Stimulated activated naive CD4-positive, alpha-beta T cell (primary cell): ENCODE measurements at places on chromosomes 7 and 10.

DNA sequence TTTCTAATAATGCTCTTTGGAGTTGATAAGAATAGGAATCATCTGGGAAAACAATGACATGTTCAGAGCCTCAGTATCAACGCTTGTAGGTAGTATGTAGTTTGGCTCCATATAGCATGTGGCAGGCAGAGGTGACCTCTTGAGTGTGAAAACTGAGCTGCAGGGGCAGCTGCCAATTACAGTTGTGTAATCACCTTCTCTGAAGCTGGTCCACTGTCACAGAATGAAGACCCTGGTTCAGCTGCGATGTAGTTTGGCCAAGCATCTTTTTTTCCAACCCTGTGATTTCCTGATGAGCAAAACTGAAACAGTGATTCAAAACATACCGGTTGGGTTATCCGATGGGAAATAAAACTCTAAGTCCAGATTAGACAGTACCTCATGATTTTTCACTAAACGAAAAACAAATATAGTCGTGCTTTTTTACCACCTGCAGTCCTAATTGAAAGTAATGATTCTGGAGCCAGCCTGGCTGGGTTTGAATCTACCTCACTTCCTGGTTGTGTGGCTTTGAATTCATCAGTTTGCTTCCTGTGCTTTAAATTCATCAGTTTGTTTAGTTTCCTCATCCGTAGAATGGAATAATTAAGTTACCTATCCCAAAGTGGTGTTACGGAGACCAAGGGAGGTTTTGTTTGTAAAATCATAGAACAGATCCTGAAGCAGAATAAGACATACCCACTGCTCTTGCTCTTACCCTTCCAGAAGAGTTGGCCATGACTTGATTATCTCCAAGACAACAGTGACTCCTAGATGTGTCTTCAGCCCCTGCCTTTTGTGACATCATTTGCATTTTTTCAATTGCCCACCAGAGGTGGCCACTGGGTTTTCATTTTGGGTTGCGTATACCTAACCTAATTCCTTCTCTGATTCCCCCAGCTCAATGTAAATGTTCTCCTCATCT, 87.4 kb downstream of the CELF2 start:
- DNase-seq = no peak

GRCh38 chr7:123727071-123727837, 21.5 kb downstream of the WASL start:
- no peak for DNase-seq

DNA sequence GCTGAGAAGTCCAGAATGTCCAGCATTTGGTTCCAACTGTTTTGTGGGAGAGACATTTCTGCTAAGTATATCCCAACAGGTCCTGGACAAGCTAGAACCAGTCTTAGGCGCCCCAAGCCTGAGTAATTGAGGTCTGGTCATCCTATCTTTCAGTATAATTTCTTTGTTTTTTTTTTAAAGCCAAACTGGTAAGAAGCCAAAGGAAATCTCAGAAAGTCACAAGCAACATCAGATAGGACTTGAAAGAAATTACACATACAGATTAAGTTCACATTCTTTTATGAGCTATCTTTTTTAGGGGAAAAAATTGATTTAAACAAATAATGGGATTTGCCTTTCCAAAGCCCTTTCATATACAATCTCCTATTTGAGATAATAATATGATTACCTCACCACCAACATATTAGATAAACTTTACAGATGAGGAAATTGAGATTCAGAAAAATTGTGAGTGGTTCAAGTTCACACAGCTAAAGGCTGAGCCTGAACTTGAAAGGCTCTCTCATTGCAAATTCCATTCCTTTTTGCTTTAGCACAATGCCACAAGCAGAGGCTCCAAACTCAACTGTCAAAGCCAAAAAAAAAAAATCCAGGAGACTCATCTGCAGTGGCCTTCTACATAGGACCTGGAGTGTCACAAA, 15.0 kb downstream of the PDLIM1 start:
- no peak for DNase-seq

DNA sequence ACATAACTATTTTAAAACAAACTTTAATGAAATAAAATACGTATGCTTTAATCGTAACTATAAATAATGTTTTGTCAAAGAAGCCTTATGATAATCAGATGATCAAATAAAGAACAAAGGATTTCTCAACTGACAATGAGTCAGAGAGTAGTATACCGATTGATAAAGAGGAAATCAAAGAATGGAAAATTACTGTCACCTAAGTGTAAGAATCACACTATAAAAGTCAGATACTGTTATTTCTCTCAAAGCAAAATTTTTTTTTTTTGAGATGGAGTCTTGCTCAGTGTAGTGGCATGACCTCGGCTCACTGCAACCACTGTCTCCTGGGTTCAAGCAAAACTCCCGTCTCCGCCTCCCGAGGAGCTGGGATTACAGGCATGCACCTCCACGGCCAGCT, 18.8 kb downstream of the DNAJC2 start:
- DNase-seq = no peak

GRCh38 chr10:21520949-21521348, 4.5 kb downstream of the SKIDA1 start:
- no peak for DNase-seq

DNA sequence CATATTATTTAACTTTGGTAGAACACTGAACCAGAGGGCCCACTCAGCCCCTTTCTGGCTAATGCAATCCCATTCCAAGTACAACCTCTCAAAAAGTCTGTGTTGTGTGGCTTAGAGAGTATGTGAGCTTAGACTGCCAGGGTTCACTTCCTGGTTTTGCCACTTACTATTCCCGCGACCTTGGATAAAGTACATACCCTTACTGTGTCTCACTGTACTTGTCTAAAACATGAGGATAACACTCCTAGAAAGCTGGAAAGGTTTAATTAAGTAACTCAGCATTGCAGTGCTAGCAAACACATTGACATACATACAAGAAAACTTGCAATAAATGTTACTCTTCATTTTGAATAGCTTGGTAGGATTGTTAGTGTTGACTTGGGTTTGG, 215.8 kb downstream of the CHCHD3 start:
- no peak for DNase-seq

GRCh38 chr10:116210588-116211346, 62.2 kb downstream of the GFRA1 start:
- no peak for DNase-seq

- DNase-seq = no peak
These were observed 641.6 kb downstream of the SH2D4B start for GRCh38 chr10:81179324-81179723.

GRCh38 chr10:1074052-1074747, 18.0 kb downstream of the WDR37 start:
- DNase-seq = no peak

DNA sequence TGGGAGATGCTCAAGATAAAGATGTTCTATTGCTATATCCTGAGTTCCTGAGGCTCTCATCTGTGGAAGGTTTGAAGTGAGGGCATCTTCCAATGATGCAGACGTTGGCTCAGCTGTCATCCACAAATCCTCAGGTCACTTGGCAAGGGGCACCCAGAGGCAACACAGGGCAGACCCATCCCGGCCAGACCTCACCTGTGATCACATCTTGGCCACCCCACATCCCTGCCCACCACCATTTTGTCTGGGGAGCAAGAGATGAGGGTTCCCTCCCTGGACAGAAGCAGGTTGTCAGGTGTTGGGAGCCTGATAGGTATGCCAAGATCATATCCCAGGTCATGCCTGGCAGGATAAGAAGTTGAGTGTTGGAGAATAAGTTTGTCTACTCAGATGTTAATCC, 918.2 kb upstream of the ZNF722 start:
- DNase-seq = no peak

DNA sequence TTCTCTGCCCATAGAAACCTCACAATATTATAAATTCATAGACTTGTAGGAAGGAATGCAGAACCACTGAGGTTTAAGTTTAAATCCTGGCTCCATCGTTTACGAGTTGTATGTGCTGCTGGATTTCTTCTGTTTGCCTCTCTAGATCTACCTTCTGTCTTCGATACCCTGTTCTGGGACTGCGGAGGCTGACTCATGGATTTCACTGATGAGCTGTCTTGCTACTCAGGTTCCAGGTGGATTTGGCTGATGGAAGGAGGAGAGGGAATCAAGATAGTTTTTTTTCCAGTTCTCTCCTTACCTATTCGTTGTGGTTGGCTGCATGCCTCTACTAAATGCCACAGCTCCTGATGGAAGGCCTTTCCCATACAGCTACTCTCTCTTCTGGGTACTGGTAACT, 375.8 kb downstream of the REEP3 start:
- DNase-seq = no peak
